ENCODE measurements at places on chromosomes 5 and 9.
A peak's percentile ranks its signal among the peaks of the same experiment; 100 is the strongest.

GRCh38 chr9:90998573-90998972, 197.0 kb downstream of the SYK start:
- DNase-seq, result no peak

- no peak for DNase-seq
These were observed 9.7 kb downstream of the NREP start for GRCh38 chr5:111747337-111747736.

- no peak for DNase-seq
These were observed 175.2 kb downstream of the CACNA1B start for GRCh38 chr9:138052635-138053320.

DNA sequence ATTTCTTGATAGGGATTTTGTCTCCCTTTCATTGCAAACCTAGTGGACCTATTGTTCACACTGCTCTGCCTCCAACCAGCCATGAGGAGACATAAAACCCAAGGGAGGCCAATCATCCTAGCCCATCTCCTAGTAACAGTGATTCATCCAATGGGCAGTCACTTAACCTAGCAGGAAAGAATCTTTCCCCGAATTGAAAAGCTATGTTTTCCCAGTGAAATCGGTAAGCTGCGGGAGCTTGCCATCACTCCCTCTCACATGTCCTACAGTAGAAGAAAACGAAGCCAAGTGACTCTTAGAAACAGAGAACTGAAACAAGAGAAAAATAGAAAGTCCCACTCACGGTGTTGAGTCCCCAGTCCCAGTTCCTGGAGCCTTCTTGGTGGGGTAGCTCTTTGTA, 123.3 kb downstream of the SUSD1 start:
- DNase-seq, result no peak

GRCh38 chr5:180797256-180798192, 5.1 kb downstream of the MGAT1 start:
- no peak for DNase-seq

- DNase-seq, result no peak
These were observed 9.8 kb downstream of the OCLN start for GRCh38 chr5:69502367-69502766.

DNA sequence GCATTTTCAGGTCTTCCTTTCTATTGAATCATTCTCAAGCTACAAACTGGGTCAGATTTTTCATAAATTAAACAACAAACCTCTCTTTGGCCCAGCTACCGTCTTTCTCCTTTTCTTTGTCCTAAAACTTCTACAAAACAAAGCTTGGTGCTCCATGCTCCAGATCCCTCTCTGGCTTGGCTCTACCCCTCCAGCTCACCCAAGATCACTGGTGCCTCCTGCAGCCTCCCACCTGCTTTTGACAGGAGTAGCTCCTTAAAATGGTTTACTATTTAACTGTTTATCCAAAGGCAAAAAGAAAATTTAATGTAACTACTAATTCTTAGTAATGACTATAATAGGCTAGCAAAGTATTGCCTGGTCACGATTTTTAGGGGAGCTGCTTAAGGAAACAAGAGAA, 10.7 kb upstream of the SERINC5 start:
- DNase-seq, result no peak

- no peak for DNase-seq
These were observed 79.8 kb downstream of the MAT2B start for GRCh38 chr5:163585206-163585605.

DNA sequence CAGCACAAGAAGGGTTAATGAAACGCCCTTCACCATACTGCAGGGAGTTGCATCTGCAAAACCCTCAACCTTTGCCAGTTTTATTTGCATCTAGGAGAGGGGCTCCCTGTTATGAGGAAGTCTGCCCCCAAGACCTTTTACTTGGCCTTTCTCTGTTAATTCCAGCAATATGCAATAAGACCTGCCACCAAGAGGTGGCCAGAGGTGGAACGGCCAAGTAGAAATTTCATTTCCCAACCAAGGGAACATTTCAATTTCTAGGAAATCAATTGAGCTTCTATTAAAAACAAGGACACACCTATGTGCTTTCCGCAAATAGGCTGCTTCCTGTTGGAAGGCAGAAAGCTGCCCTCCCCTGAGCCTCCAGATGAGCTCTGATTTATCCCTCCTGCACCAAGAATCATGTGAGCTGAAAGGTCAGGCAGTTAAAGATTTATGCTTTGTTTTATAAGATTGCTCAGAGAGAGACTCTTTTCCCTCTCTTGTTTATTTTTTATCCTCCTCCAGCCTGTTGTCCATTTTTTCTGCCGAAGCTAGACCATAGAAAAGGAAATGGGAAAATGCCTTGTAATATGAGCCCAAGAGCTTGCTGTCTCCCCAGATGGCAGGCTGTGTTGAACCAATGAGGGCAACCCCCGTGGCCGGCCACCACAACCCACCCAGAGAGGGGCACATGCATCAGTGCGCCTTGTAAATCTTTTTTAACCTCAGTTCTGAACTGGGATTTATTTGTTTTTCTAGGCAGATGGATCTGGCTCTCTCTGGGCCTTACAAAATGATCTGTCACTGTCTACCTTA, 572.8 kb downstream of the TLE1 start:
- DNase-seq, result no peak

DNA sequence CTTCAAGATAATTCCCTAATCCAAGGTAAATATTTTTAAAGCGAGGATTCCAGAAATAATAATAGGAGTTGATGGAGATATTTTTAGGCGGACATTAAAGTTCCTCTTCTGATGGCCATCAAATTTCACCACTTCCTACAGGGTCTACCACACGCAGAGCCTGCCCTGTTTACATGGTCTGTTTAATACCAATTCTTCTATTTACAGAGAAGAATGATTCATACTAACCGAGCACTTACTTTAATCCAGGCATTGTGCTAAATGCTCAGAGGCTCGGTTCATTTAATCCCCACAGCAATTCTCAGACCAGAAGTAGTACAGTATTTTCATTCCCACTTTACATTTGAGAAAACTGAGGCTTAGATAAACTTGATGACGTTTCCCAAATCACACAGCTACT, 3.0 kb upstream of the ITGA1 start:
- no peak for DNase-seq

GRCh38 chr5:141511771-141512325, 23.0 kb downstream of the PCDHGC5 start:
- peak; percentile 20 for DNase-seq

Measured in hematopoietic multipotent progenitor cell treated with erythropoietin and hydrocortisone succinate and interleukin-3 and kit ligand, for 6 days (in vitro differentiated cells).